ENCODE measurements at places on chromosomes 5 and 9. TPM values are rescaled to one million over a fixed set of nuclear protein-coding genes. Genes with fewer than 3 reads are reported as not detected.
A peak's percentile ranks its signal among the peaks of the same experiment; 100 is the strongest.

GRCh38 chr5:138668451-138669380 is 84.5 kb upstream of the CTNNA1 start:
- DNase-seq: no peak
- H3K27me3 ChIP-seq: peaks cover 31% of the 10 kb centered on the region
- no peaks in the 10 kb centered on the region for H3K36me3 ChIP-seq
- H3K4me3 ChIP-seq: no peak overlapping the region

- H3K27ac ChIP-seq: no peak overlapping the region
- DNase-seq: no peak
- H3K4me1 ChIP-seq: no peaks in the 10 kb centered on the region
- no peaks in the 10 kb centered on the region for H3K36me3 ChIP-seq
- no peaks in the 10 kb centered on the region for H3K27me3 ChIP-seq
These were observed 25.4 kb downstream of the ABLIM3 start for GRCh38 chr5:149166591-149167100.

DNA sequence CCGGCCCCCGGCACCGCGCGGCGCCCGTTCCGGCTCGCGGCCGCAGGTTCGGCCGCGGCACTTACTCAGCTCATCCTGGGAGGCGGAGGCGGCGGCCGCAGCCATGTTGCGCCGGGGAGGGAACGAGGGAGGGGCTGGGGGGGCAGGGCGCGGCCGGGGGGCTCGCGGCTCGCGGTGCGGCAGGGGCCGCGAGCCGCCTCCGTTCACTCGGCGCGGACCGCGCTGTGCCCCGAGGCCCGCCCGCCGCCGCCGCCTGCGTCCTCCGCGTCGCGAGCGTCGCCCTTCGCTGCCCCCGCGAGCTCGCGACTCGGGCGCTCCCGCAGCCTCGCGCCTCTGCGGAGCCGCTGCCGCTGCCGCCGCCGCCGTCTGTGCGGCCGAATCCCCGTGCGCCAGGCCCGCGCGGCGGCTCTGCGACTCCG is 735 bp downstream of the ECPAS start:
- peak overlapping the region; percentile 94 for H3K4me3 ChIP-seq
- no peaks in the 10 kb centered on the region for H3K27me3 ChIP-seq
- H3K27ac ChIP-seq: peak overlapping the region; percentile 97

- H3K27ac ChIP-seq: no peak overlapping the region
- no peak for DNase-seq
- no peaks in the 10 kb centered on the region for H3K36me3 ChIP-seq
- peaks cover 86% of the 10 kb centered on the region for H3K27me3 ChIP-seq
- H3K4me1 ChIP-seq: peaks cover 40% of the 10 kb centered on the region
These were observed 20.9 kb downstream of the SLC6A18 start for GRCh38 chr5:1245905-1246576.

- H3K27ac ChIP-seq: no peak overlapping the region
- H3K36me3 ChIP-seq: no peaks in the 10 kb centered on the region
- no peaks in the 10 kb centered on the region for H3K27me3 ChIP-seq
- no peak overlapping the region for H3K4me3 ChIP-seq
These were observed 132.4 kb downstream of the MCTP1 start for GRCh38 chr5:95152535-95152934.

DNA sequence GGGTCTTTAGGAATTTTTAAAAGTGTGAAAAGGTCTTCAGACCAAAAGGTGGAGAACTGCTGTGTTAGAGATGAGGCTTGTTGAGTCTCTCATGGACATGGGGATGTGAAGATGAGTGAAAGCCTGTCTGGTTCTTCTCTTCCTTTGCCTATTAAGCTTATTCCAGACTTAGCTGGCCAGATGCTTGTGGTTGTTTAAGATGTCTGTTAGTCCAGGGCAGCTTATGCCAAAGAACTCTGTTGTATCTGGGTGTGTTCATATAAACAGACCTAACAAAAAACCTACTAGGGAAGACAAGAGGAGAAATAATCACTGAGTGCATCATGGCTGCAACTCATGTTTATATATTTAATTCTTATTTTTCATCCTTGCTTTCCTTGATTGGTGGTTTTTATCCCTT is 57.5 kb upstream of the NCS1 start:
- H3K36me3 ChIP-seq: peaks cover 48% of the 10 kb centered on the region
- no peaks in the 10 kb centered on the region for H3K27me3 ChIP-seq
- no peak overlapping the region for H3K4me3 ChIP-seq

- H3K4me1 ChIP-seq: peaks cover 56% of the 10 kb centered on the region
- H3K36me3 ChIP-seq: peaks cover 80% of the 10 kb centered on the region
- no peak overlapping the region for H3K27ac ChIP-seq
- no peak overlapping the region for H3K4me3 ChIP-seq
These were observed 36.3 kb downstream of the CXXC5 start for GRCh38 chr5:139684350-139684880.

- no peak for DNase-seq
- no peaks in the 10 kb centered on the region for H3K27me3 ChIP-seq
- H3K4me1 ChIP-seq: peaks cover 8% of the 10 kb centered on the region
- peaks cover 76% of the 10 kb centered on the region for H3K36me3 ChIP-seq
- H3K4me3 ChIP-seq: no peak overlapping the region
- H3K27ac ChIP-seq: no peak overlapping the region
These were observed 223.5 kb downstream of the ROR2 start for GRCh38 chr9:91726406-91727100.

GRCh38 chr5:10317825-10318682 is 10.4 kb upstream of the CMBL start:
- no peaks in the 10 kb centered on the region for H3K27me3 ChIP-seq
- peak overlapping the region; percentile 77 for H3K27ac ChIP-seq
- peaks cover 35% of the 10 kb centered on the region for H3K4me1 ChIP-seq
- peak; percentile 63 for DNase-seq
- H3K4me3 ChIP-seq: no peak overlapping the region

DNA sequence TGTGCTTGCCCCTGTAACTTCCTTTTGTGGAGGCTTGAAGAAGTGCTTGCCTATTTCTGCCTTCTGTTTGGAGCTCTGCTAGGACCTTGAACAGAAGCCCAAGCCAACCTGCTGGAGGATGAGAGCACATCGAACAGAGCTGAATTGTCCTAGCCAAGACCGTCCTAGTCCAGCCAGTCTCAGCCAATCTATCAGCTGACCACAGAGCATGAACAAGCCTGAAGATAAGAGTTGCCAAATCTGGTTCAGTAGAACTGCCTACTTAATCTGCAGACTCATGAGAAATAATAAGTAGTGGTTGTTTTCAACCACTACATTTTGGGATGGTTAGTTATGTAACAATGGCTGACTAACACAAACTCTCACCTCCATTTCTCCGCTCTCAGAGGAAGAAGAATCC is 4.4 kb upstream of the SNX2 start:
- no peaks in the 10 kb centered on the region for H3K4me1 ChIP-seq
- H3K27ac ChIP-seq: no peak overlapping the region
- peaks cover 9% of the 10 kb centered on the region for H3K27me3 ChIP-seq
- 0 out of 3 replicates have a peak, but pooled peaks cover 5% of the 10 kb centered on the region for H3K36me3 ChIP-seq
- no peak overlapping the region for H3K4me3 ChIP-seq
- DNase-seq: peak; percentile 13

DNA sequence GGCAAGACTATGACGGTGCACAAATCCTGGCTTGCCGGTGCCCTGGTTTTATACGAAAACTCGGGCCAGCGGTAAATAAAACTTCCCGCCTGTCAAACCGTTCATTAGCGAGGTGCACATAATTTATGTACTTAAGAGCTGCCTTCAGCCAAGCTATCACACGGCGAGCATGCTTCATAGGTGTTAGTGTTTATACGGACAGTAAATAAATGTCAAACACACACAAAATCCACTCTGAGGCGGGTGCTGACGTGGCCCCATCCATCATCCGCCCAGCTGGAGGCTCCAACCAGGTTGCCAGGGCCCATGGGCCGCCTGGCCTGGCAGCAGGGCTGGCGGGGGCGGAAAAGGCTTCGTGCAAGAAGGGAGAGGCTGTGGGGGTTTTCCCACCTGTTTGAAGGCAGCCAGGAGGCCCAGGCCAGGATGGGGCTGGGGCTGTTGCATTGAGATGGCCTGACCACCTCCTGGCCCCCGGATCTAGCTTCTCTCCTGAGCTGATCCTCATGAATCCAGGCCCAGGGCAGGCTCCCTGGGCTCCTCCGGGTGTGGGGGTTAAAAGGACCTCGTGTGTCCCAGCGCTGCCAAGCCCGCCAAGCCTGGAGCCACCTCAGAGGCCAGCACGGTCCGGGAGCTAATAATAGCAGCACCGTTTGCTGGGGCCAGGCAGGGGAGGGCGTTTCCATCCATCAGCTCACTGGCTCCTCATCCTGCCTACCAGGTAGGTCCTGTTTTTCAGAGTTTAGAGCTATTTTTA is 43.2 kb downstream of the BARX1 start:
- peaks cover 74% of the 10 kb centered on the region for H3K27me3 ChIP-seq
- H3K27ac ChIP-seq: no peak overlapping the region
- DNase-seq: no peak
- no peak overlapping the region for H3K4me3 ChIP-seq
- peaks cover 8% of the 10 kb centered on the region for H3K4me1 ChIP-seq

- no peak overlapping the region for H3K27ac ChIP-seq
- no peak overlapping the region for H3K4me3 ChIP-seq
- H3K27me3 ChIP-seq: no peaks in the 10 kb centered on the region
- H3K36me3 ChIP-seq: no peaks in the 10 kb centered on the region
- no peaks in the 10 kb centered on the region for H3K4me1 ChIP-seq
- DNase-seq: no peak
These were observed 43.5 kb downstream of the LPAR1 start for GRCh38 chr9:110994771-110995241.

DNA sequence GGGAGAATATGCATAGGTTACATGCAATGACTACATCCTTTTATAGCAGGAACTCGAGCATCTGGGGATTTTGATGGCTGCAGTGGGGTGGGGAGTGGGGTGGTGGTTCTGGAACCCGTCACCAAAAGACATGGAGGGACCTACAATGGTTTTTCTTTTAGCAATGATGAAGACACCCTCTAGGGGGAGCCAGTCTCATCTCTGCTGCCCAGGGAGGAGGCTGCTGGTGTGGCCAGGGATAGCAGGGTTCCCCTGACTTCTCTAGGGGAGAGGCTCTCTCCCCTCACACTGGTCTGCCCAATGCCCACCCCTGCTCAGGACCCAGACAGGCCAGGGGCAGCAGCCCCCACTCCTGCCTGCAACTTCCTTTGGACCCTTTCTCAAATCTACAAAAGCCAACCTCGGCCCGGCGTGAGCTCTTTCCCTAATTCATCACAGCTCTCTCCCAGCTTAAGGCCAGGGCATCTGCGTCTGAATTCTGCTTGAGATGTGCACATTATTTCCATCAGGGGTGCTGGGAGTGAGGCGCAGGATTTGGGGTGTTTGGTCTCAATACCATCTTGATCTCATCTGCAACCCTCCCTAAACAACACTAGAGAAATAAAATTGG is 73.6 kb upstream of the RETREG1 start:
- H3K27ac ChIP-seq: no peak overlapping the region
- no peaks in the 10 kb centered on the region for H3K4me1 ChIP-seq
- H3K36me3 ChIP-seq: no peaks in the 10 kb centered on the region
- H3K4me3 ChIP-seq: no peak overlapping the region
- peak; percentile 69 for DNase-seq

DNA sequence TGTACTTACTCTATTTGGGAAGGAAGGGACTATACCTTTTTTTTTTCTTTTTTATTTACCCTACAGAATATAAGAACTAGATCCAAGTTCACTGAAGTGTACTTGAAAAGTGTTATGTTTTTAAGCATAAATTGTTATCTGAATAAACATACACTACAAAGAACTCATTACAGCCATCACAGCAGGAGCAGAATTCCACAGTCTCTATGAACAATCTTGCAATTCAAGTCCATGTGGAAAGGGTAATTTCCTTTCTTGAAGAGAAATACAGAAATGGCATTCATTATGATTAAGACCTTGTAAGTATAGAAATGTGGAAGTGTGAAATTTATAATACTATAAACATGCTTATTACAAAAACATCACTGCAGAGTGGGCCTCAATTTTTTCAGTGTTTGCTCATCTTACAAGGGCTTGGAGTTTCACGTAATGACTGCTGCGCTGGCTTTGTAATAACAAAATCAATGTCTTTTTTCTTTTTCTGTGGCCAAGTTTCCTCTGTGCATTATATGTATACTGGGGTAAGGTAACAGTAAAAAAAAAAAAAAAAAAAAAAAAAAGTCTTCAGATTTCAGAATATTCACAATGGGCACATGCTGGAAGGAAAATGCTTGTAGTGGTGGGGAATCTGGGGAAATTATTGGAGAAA is 77.0 kb upstream of the GNA14 start:
- no peaks in the 10 kb centered on the region for H3K27me3 ChIP-seq
- no peak for DNase-seq
- H3K27ac ChIP-seq: no peak overlapping the region
- H3K4me1 ChIP-seq: no peaks in the 10 kb centered on the region
- peaks cover 26% of the 10 kb centered on the region for H3K36me3 ChIP-seq
- H3K4me3 ChIP-seq: no peak overlapping the region

Gene PRR16
- total RNA-seq: 4.9 TPM

Gene GABRA1
- not detected for total RNA-seq

Gene SLC34A1
- not detected for total RNA-seq

Gene ALAD
- total RNA-seq: 10.8 TPM

Gene PCDHB8
- not detected for total RNA-seq

Gene NSG2
- not detected for total RNA-seq

Gene HAVCR2
- total RNA-seq: not detected

All from K562 (cell line).